Large intestine (tissue), 12 donors: ENCODE measurements at places on chromosomes 13 and 19.

- H3K27ac ChIP-seq, result no peak overlapping the region
- peaks cover 49% of the 10 kb centered on the region for H3K4me1 ChIP-seq
- H3K4me3 ChIP-seq, result no peak overlapping the region
- H3K36me3 ChIP-seq, result peaks cover 8% of the 10 kb centered on the region
Observed at GRCh38 chr19:18422530-18423191, 3.5 kb downstream of the SSBP4 start.

- no peaks in the 10 kb centered on the region for H3K27me3 ChIP-seq
- no peaks in the 10 kb centered on the region for H3K36me3 ChIP-seq
- no peak overlapping the region for H3K4me3 ChIP-seq
- no peak for DNase-seq
- peaks cover 9% of the 10 kb centered on the region for H3K4me1 ChIP-seq
- H3K27ac ChIP-seq, result no peak overlapping the region
Observed at GRCh38 chr13:93151277-93151676, 75.3 kb upstream of the GPC6 start.

DNA sequence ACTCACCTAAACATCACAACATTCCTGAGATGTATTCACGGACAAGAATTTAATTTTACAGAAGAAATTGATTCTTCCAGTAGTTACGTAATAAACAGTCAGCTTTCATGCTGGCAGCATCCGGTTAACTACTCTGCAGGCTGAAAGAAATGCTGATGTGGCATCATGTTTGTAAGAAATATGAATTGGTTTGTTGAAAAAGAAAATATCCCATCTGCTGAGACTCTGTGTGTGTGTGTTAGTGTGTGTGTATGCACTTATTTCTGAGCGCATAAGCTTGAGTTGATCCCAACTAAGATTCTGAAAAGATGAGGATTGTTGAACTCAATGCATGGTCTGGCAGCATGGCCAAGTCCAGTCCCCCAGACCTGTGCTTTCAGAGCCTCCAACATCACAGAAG is 74.3 kb upstream of the FAM216B start:
- DNase-seq, result no peak
- H3K4me3 ChIP-seq, result no peak overlapping the region
- no peak overlapping the region for H3K27ac ChIP-seq

GRCh38 chr13:43816401-43816889 is 29.7 kb upstream of the ENOX1 start:
- H3K27ac ChIP-seq, result no peak overlapping the region
- H3K27me3 ChIP-seq, result no peaks in the 10 kb centered on the region
- no peak for DNase-seq
- H3K4me1 ChIP-seq, result no peaks in the 10 kb centered on the region

DNA sequence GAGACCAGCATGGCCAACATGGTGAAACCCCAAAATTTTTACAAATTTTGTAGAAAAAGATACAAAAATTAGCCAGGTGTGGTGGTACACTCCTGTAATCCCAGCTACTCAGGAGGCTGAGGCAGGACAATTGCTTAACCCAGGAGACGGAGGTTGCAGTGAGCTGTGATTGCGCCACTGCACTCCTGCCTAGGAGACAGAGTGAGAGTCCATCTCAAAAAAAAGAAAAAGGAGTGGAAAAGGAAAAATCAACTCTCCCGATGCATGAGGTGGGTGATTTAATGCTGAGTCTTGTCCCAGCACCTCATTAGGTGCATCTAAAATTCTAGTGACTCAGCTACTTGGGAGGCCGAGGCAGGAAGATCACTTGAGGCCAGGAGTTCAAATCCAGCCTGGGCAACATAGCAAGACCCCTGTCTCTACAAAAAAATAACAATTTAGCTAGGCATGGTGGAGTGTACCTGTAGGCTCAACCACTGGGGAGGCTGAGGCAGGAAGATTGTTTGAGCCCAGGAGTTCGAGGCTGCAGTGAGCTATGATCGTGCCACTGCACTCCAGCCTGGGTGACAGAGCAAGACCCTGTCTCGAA is 19.8 kb downstream of the GTPBP3 start:
- H3K27me3 ChIP-seq, result no peaks in the 10 kb centered on the region
- no peak overlapping the region for H3K27ac ChIP-seq
- no peak for DNase-seq
- no peak overlapping the region for H3K4me3 ChIP-seq

DNA sequence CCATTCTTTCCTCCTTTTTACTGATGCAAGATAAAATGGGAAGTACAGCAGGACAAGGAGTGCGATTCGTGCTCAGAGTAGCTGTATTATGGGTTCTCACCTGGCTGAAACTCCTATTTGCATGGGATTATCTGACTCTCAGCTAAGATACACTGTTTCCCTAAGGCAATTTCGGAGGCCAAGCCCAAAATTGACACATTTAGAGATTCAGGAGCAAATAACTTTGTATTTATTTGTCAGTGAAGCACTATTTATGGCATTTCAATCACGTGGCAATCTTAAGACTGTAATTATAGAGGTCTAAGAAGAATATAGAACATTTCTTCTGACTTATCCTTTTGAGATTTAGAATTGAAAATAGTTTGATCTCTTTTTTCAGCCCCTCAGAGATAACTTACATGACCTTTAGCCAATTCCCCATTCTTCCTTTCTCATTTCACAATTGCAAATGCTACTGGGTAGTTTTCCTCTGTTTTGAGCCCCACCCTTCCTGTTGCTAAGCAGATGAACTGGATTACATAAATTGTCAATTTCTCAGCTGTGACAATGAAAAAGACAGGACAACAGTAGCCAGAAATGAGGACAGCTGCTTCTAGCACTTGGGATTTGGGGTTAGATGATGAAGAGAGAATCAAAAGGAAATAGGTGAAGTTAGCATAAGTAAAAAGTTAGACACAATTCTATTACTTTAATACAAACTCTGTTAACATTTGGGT is 122.7 kb upstream of the FRY start:
- no peaks in the 10 kb centered on the region for H3K36me3 ChIP-seq
- DNase-seq, result peak; percentile 39
- H3K4me3 ChIP-seq, result no peak overlapping the region
- no peaks in the 10 kb centered on the region for H3K4me1 ChIP-seq
- no peaks in the 10 kb centered on the region for H3K27me3 ChIP-seq

- no peaks in the 10 kb centered on the region for H3K4me1 ChIP-seq
- H3K27ac ChIP-seq, result no peak overlapping the region
- no peak overlapping the region for H3K4me3 ChIP-seq
- H3K27me3 ChIP-seq, result peaks cover 3% of the 10 kb centered on the region
- no peaks in the 10 kb centered on the region for H3K36me3 ChIP-seq
Observed at GRCh38 chr13:111549464-111549863, 229.0 kb downstream of the TEX29 start.

DNA sequence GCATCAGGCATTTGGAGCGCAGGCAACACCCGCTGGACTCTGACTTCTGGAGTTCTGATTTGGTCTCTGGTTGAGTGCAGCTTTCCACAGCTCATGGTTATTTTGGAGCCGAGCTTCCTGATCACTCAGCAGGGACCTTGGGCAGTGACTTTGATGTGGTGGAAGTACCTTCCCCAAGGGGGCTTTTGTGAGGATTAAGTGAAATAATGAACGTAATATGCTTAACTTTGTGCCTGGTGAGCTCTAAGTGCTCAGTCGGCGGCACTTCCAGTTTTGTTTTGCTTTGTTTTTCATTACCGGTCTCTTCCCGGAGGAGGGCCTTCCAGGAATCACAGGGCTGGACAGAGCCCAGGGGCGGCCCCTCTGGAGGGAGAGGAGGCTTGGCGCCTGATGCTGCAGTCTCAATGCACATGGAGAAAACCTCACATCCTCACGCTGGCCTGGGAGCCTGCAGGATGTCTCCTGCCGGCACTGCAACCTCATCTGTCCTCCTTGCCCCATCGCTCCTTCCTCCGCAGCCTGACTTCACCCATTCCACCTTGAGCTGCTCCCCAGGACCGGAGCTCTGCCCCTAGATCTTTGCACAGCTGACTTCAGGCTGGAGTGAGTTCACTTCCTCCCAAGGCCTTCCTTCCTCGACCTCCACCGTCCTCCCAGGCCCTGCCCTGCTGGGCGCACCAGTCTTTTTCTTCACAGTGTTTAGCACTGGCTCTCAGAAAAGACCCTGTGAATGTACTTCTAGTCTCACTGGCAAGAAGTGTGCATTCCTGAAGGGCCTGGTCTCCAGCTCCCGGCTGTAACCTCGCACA is 1.5 kb downstream of the PLEKHF1 start:
- H3K27ac ChIP-seq, result peak overlapping the region; percentile 21
- H3K4me3 ChIP-seq, result peak overlapping the region; percentile 49
- no peaks in the 10 kb centered on the region for H3K36me3 ChIP-seq
- peaks cover 14% of the 10 kb centered on the region for H3K4me1 ChIP-seq

- no peak overlapping the region for H3K4me3 ChIP-seq
- no peaks in the 10 kb centered on the region for H3K36me3 ChIP-seq
- H3K27me3 ChIP-seq, result no peaks in the 10 kb centered on the region
- no peak overlapping the region for H3K27ac ChIP-seq
- DNase-seq, result no peak
Observed at GRCh38 chr13:30362869-30363268, 55.5 kb upstream of the KATNAL1 start.

- H3K4me1 ChIP-seq, result no peaks in the 10 kb centered on the region
- H3K27me3 ChIP-seq, result no peaks in the 10 kb centered on the region
- H3K4me3 ChIP-seq, result no peak overlapping the region
- no peak for DNase-seq
- no peaks in the 10 kb centered on the region for H3K36me3 ChIP-seq
- no peak overlapping the region for H3K27ac ChIP-seq
Observed at GRCh38 chr19:19238126-19238894, 26.6 kb downstream of the NCAN start.

- H3K27me3 ChIP-seq, result no peaks in the 10 kb centered on the region
- peaks cover 30% of the 10 kb centered on the region for H3K36me3 ChIP-seq
- H3K4me3 ChIP-seq, result no peak overlapping the region
- H3K4me1 ChIP-seq, result peaks cover 19% of the 10 kb centered on the region
- DNase-seq, result peak; percentile 27
- no peak overlapping the region for H3K27ac ChIP-seq
Observed at GRCh38 chr19:41407271-41407670, 9.7 kb downstream of the BCKDHA start.

DNA sequence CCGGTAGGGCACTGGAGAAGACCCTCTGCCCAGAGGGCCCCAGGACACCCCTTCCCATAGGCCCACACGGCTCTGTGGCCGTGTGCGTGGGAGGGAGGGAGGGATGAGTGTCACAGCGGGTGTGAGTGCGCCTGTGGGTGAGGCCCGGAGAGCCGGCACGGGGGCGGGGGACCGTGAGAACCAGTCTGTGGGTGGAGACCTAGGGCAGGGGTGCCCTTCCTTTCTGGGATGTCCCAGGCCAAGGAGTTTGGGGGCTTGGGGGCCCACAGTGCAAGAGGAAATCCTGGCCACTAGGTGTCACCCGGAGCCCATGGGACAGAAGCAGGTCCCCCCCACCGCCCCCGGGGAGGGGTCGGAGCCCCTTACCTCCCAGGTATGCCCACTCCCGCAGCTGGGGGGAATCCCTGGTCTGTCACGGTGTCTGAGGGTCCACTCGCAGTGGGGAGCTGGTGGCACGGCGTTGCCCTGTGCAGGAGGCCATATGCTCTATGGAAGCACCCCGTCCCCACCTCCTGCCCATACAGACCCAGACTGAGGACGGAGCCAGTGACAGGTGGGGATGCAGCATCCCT is 16.0 kb upstream of the SLC7A10 start:
- peaks cover 29% of the 10 kb centered on the region for H3K4me1 ChIP-seq
- no peaks in the 10 kb centered on the region for H3K27me3 ChIP-seq
- no peak for DNase-seq
- no peaks in the 10 kb centered on the region for H3K36me3 ChIP-seq
- H3K27ac ChIP-seq, result peak overlapping the region; percentile 80
- peak overlapping the region; percentile 19 for H3K4me3 ChIP-seq

DNA sequence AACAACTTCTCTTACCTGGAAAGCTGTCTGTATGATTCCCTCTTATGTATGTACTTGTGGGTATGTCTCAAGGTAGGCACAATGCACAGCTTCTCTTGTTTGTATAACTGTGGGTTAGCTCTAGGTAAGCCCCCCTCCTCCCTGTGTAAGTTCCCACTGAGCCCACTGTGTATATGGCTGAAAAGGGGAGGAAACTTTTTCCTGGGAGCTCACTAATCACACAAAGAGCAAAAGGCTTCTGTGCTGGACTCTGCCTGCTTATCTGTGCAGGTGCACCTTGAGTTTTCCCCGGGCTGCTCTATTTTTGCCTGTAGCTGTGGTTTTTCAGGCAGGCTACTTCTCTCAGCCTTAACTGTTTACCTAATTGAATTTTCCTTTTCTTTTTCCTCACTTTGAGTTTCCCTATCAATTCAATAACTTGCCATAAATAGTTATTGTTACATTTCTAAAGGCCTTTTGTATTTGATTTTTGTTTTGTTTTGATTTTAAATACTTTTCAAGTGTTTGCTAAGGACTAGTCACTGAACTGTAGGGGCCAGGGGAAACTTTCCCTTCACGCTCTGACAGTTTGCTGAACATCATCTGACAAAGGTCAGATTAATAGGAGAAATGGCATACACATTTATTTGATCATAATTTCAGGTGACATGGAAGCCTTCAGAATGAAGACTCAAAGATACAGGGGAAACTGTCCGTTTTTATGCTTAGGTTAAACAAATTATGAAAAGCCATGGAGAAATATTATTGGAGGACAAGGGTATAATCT is 423.5 kb upstream of the ATXN8OS start:
- peaks cover 6% of the 10 kb centered on the region for H3K4me1 ChIP-seq
- H3K36me3 ChIP-seq, result no peaks in the 10 kb centered on the region
- peak; percentile 13 for DNase-seq
- peak overlapping the region; percentile 41 for H3K27ac ChIP-seq
- H3K4me3 ChIP-seq, result no peak overlapping the region
- H3K27me3 ChIP-seq, result no peaks in the 10 kb centered on the region

DNA sequence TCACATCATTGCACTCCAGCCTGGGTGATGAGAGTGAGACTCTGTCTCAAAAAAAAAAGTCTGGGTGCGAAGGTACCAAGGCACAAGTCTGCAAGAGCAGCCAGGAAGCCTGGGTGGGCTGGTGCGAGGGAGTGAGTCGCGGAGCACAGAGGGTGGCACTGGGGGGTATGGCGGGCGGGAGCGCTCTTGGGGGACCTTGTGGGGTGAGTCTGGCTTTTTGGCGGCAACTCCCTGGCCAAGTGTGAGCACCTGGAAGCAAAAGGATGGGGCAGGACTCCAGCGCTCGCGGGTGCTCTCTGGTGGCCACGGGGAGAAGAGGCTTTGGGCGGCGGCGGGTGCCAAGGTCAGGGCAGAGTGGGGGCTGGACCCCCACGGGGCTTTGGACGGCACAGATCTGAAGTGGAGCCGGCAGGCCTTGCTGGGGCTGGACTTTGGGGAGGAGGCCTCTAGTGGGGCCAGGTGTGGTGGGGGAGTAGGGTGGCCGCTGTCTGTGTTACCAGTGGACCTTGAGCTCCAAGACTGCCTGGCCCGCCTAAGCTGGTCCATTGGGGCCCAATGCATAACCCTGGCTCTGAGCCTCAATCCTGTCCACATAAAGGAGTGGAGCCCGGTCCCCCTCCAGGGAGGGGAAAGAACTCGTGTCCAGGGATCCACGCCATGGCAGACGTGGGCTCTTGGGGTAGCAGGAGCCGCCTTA is 1.6 kb downstream of the P2RY11 start:
- no peak overlapping the region for H3K27ac ChIP-seq
- no peak overlapping the region for H3K4me3 ChIP-seq
- peaks cover 11% of the 10 kb centered on the region for H3K4me1 ChIP-seq
- no peak for DNase-seq
- H3K36me3 ChIP-seq, result peaks cover 73% of the 10 kb centered on the region

GRCh38 chr13:67147342-67148133 is 82.6 kb downstream of the PCDH9 start:
- DNase-seq, result peak; percentile 7
- no peaks in the 10 kb centered on the region for H3K4me1 ChIP-seq
- no peak overlapping the region for H3K27ac ChIP-seq
- no peaks in the 10 kb centered on the region for H3K27me3 ChIP-seq
- H3K4me3 ChIP-seq, result no peak overlapping the region
- H3K36me3 ChIP-seq, result no peaks in the 10 kb centered on the region

- H3K4me3 ChIP-seq, result no peak overlapping the region
- H3K27ac ChIP-seq, result no peak overlapping the region
- H3K27me3 ChIP-seq, result no peaks in the 10 kb centered on the region
- no peak for DNase-seq
Observed at GRCh38 chr13:49608651-49609331, 19.5 kb upstream of the ARL11 start.
